ENCODE measurements at places on chromosomes 3 and 15.

- H3K4me1 ChIP-seq = peaks cover 2% of the 10 kb centered on the region
- H3K27me3 ChIP-seq = no peaks in the 10 kb centered on the region
- H3K4me3 ChIP-seq = no peak overlapping the region
Observed at GRCh38 chr3:31008994-31009393, 114.5 kb upstream of the GADL1 start.

GRCh38 chr3:172551874-172552273, 28.6 kb upstream of the TNFSF10 start:
- no peak overlapping the region for H3K27ac ChIP-seq
- H3K27me3 ChIP-seq = no peaks in the 10 kb centered on the region
- no peak for DNase-seq

- H3K27me3 ChIP-seq = no peaks in the 10 kb centered on the region
- no peak overlapping the region for H3K27ac ChIP-seq
- H3K36me3 ChIP-seq = no peaks in the 10 kb centered on the region
- no peak overlapping the region for H3K4me3 ChIP-seq
- no peak for DNase-seq
Observed at GRCh38 chr15:47291767-47292166, 425.5 kb upstream of the SEMA6D start.

- H3K27ac ChIP-seq = no peak overlapping the region
- peaks cover 6% of the 10 kb centered on the region for H3K27me3 ChIP-seq
- no peaks in the 10 kb centered on the region for H3K36me3 ChIP-seq
- no peak for DNase-seq
- H3K4me3 ChIP-seq = no peak overlapping the region
- no peaks in the 10 kb centered on the region for H3K4me1 ChIP-seq
Observed at GRCh38 chr3:37530047-37530697, 331.5 kb upstream of the CTDSPL start.

- H3K4me1 ChIP-seq = peaks cover 74% of the 10 kb centered on the region
- no peaks in the 10 kb centered on the region for H3K36me3 ChIP-seq
- H3K27ac ChIP-seq = peak overlapping the region; percentile 13
Observed at GRCh38 chr3:197800379-197800778, 9.3 kb downstream of the LRCH3 start.

DNA sequence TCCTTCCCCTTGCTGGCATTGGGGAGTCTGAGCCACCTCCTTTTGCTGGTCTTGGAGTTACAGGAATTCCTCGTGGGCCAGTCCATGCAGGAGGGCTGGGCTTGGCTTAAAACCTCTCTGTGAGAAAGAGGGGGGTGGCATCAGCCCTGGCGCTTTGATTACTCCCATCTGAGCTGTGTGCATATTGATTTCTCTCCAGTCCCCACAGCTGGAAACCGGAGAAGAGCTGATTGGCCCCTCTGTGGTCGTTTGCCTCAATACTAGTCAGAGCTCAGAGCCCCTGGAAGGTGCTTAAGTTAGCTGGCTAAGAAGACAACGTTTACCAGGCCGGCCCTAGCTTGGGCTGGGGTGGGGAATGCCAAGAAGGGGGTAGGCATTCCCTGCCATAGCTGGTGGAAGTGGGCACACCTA, 4.0 kb upstream of the RASGRF1 start:
- no peak overlapping the region for H3K4me3 ChIP-seq
- H3K36me3 ChIP-seq = no peaks in the 10 kb centered on the region
- peaks cover 79% of the 10 kb centered on the region for H3K27me3 ChIP-seq
- no peak overlapping the region for H3K27ac ChIP-seq

DNA sequence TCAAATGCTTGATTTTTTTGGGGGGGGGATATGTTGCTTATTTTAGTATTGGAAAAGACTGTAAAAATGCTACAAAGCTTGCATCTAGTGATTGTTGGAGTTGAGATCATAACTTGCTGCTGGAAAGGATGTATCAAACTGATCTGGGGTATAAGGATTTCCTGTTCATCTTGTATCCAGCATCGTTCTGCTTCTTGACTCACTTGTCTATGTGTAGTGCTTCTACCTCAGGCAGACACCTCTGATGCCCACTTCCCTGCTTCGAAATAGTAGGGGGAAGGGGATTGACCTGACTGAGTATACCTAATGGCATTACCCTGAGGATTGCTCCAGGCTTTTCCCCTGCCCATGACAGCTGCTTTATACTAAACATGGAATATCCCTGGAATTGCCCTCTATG, 42.7 kb downstream of the STT3B start:
- H3K36me3 ChIP-seq = peaks cover 3% of the 10 kb centered on the region
- peaks cover 59% of the 10 kb centered on the region for H3K4me1 ChIP-seq
- DNase-seq = no peak

GRCh38 chr15:67857220-67857619, 17.4 kb upstream of the RNU6-1 start:
- H3K27me3 ChIP-seq = peaks cover 6% of the 10 kb centered on the region
- no peak overlapping the region for H3K27ac ChIP-seq
- no peak for DNase-seq
- no peaks in the 10 kb centered on the region for H3K36me3 ChIP-seq
- no peak overlapping the region for H3K4me3 ChIP-seq
- H3K4me1 ChIP-seq = no peaks in the 10 kb centered on the region

DNA sequence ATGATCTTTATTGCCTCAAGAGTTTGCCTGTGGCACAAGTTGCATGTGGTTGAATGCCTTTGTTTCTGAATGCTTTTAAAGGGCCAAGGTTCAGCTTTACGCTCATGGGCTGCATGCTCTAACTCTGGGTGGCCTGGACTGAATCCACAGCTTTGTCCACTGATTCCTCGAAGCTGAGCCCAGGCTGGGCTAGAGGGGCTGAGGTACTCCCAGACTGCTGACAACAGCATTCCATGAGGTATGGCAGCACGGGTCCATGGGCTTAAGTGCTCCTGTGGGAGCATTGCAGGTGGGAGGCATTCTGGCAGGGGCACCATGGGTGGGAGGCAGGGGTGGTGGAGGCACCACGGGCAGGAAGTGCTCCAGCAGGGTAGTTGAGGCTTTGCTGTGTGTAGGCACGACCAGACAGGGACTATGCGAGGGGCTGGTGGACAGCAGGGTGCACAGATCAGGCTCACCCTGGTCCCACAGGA, 61.6 kb downstream of the GLCE start:
- H3K27me3 ChIP-seq = no peaks in the 10 kb centered on the region
- DNase-seq = no peak
- peaks cover 20% of the 10 kb centered on the region for H3K36me3 ChIP-seq
- H3K27ac ChIP-seq = no peak overlapping the region

- no peak overlapping the region for H3K27ac ChIP-seq
- DNase-seq = no peak
- H3K36me3 ChIP-seq = no peaks in the 10 kb centered on the region
- no peaks in the 10 kb centered on the region for H3K27me3 ChIP-seq
- no peaks in the 10 kb centered on the region for H3K4me1 ChIP-seq
Observed at GRCh38 chr3:145981056-145981455, 179.9 kb downstream of the PLOD2 start.

GRCh38 chr3:23668430-23668904, 137.3 kb upstream of the UBE2E1 start:
- DNase-seq = no peak
- H3K4me1 ChIP-seq = no peaks in the 10 kb centered on the region
- no peaks in the 10 kb centered on the region for H3K36me3 ChIP-seq

DNA sequence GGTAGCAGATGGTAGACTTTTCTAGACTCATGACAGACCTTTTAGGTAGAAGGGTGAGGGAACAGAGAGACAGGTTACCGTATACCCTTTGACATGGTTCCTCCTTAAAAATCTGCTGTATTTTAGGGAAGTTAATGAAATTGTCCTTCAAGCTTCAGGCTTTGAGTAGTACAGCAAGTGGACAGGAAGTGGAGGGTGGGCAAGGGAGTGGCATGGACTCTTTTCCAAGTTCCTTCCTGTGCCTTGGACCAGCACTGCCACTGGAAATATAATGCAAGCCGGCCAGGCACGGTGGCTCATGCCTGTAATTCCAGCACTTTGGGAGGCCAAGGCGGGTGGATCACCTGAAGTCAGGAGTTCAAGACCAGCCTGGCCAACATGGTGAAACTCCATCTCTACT, 156.1 kb upstream of the LRRFIP2 start:
- peaks cover 92% of the 10 kb centered on the region for H3K36me3 ChIP-seq
- no peaks in the 10 kb centered on the region for H3K27me3 ChIP-seq
- H3K27ac ChIP-seq = no peak overlapping the region
- peaks cover 9% of the 10 kb centered on the region for H3K4me1 ChIP-seq
- H3K4me3 ChIP-seq = no peak overlapping the region

GRCh38 chr3:100641471-100642032, 32.2 kb downstream of the ADGRG7 start:
- H3K36me3 ChIP-seq = no peaks in the 10 kb centered on the region
- DNase-seq = no peak
- no peaks in the 10 kb centered on the region for H3K4me1 ChIP-seq
- no peak overlapping the region for H3K4me3 ChIP-seq

- H3K27me3 ChIP-seq = no peaks in the 10 kb centered on the region
- peak overlapping the region; percentile 73 for H3K27ac ChIP-seq
- no peak overlapping the region for H3K4me3 ChIP-seq
- DNase-seq = no peak
Observed at GRCh38 chr3:141305436-141305835, 62.9 kb upstream of the ZBTB38 start.

- no peaks in the 10 kb centered on the region for H3K4me1 ChIP-seq
- H3K27me3 ChIP-seq = peaks cover 18% of the 10 kb centered on the region
- DNase-seq = no peak
- H3K36me3 ChIP-seq = no peaks in the 10 kb centered on the region
Observed at GRCh38 chr15:25652704-25653103, 210.4 kb downstream of the ATP10A start.

GRCh38 chr3:42052132-42052483, 39.0 kb upstream of the TRAK1 start:
- no peaks in the 10 kb centered on the region for H3K27me3 ChIP-seq
- no peak for DNase-seq
- H3K36me3 ChIP-seq = no peaks in the 10 kb centered on the region
- peaks cover 63% of the 10 kb centered on the region for H3K4me1 ChIP-seq

DNA sequence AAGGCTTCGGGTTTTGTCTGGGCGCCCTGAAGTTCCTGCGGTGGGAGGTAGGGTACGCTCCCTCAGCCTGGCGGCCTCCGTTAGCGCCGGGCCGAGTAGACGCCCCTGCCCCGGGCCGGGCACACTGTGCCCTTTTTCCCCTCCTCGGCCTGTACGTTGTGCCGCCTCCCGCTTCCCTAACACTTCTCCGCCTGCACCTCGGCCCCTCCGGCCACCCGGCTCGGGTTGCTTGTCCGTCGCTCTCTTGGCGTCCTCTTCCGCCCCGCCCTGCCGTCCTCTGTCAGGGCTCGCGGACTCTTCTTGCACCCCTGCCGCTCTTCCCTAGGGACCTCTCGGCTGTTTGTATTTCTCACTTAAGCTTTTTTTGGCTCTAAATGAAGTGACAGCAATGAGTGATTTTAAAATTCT, 384 bp downstream of the KNL1 start:
- peaks cover 31% of the 10 kb centered on the region for H3K4me1 ChIP-seq
- peak overlapping the region; percentile 96 for H3K27ac ChIP-seq
- H3K36me3 ChIP-seq = no peaks in the 10 kb centered on the region
- no peak for DNase-seq
- peak overlapping the region; percentile 96 for H3K4me3 ChIP-seq

DNA sequence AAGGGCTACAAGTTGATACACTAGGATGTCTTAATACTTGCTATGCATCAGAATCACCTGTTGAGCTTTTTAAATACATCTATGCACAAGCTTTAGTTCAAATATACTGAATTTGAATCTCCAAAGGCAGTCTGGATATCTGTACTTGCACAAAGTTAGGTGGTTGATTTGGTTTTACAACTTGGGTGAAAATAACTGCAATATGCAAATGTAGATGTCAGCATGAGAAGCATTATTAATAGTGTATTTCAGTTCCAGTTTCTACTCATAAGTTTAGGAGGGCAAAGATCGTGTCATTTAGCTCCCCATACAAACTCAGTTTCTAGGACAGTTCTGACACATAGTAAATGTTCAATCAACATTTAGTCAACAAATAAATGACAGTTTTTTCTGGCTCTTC, 25.6 kb downstream of the IQCB1 start:
- no peak overlapping the region for H3K4me3 ChIP-seq
- no peaks in the 10 kb centered on the region for H3K36me3 ChIP-seq
- H3K4me1 ChIP-seq = peaks cover 10% of the 10 kb centered on the region

DNA sequence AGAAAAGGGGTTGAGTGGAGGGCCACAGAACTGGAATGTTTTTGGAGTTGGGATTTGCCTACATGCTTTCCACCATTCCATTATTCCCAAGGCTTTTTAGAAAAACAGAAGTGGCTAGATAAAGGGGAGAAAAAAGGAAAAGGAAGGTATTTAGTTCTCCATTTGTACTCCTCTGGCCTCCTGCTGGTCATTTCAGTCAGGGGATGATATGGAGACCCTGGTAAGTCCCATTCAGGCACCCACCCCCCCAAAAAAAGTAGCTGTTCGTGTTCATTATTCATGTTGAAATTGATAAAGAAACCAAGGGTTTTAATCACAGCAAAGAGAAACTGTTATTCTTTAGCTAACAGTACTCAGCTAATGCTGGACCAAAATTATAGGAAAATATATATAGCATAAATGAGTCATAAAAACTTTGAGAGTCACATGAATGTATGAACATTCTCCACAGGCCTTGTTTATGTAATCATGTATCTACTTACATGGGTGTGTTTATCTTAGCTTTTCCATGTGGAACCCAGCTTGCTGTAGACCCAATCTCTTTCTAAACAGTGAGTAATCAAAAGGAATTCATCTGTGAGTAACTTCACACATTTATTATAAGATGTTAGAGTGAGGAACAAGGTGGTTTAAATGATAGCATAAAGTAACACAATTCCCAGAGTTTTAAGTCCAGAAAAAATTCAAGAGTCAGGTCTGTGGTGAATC, 167.2 kb downstream of the KCNMB2 start:
- H3K4me1 ChIP-seq = no peaks in the 10 kb centered on the region
- H3K27ac ChIP-seq = no peak overlapping the region
- no peak for DNase-seq

- no peak overlapping the region for H3K4me3 ChIP-seq
- no peaks in the 10 kb centered on the region for H3K27me3 ChIP-seq
- H3K36me3 ChIP-seq = peaks cover 6% of the 10 kb centered on the region
Observed at GRCh38 chr3:197507081-197507480, 48.7 kb downstream of the BDH1 start.

DNA sequence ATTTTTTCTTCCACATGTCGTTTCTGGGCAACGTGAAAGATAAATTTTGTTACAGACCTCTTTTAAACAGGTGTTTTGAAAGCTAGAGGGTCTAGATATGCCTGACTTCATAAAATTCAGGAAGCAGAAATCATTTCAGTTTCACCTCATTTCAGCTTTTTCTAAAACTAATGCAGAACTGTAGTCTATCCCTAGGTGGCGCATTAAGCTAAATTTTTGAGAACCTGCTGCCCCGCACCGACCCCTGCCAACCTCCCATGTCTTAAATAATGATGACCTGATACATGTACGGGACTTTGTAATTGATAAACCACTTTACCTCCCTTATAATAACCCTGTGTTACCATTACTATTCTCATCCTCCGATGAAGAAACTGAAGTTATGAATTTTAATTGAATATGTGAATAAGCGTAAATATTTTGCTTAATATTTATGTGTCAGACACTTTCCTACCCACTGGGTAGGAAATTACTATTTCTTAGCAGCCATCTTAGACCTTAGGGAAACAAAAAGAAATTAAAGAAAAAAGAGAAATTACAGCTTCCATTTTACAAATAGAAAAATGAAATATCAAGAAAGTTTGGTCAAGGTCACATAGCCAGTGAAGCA, 78.7 kb upstream of the GCNT3 start:
- peaks cover 6% of the 10 kb centered on the region for H3K4me1 ChIP-seq
- no peak overlapping the region for H3K27ac ChIP-seq
- H3K27me3 ChIP-seq = no peaks in the 10 kb centered on the region

All from naive thymus-derived CD8-positive, alpha-beta T cell (primary cell).